ENCODE measurements at places on chromosomes 5 and 9.
A peak's percentile ranks its signal among the peaks of the same experiment; 100 is the strongest.

GRCh38 chr5:138668451-138669380, 84.5 kb upstream of the CTNNA1 start:
- DNase-seq, result peak; percentile 4

DNA sequence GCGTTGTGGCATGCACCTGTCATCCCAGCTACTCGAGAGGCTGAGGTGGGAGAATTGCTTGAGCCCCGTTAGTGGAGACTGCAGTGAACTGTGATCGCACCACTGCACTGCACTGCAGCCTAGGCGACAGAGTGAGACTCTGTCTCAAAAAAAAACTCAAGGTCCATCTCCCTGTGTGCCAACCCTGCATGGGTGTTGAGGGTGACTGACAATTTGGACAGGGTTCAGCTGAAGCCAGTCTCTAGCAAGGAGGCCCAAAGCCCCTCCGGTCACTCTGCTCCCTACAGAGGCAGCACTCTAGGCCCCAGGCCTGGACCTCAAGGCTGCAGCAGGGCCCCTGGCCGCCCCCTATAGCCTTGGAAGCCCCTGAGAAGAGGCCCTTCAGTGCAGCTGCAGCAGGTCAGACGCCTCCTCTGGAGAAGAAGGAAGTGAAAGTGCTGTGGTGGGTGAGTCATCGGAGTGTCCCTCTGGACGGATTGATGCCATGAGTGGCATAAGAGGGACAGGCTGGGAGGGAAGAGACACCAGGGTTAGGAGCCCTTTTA, 39.2 kb upstream of the NEK6 start:
- peak; percentile 28 for DNase-seq

- DNase-seq, result no peak
These were observed 30.9 kb upstream of the SLC9A3 start for GRCh38 chr5:555058-555623.

DNA sequence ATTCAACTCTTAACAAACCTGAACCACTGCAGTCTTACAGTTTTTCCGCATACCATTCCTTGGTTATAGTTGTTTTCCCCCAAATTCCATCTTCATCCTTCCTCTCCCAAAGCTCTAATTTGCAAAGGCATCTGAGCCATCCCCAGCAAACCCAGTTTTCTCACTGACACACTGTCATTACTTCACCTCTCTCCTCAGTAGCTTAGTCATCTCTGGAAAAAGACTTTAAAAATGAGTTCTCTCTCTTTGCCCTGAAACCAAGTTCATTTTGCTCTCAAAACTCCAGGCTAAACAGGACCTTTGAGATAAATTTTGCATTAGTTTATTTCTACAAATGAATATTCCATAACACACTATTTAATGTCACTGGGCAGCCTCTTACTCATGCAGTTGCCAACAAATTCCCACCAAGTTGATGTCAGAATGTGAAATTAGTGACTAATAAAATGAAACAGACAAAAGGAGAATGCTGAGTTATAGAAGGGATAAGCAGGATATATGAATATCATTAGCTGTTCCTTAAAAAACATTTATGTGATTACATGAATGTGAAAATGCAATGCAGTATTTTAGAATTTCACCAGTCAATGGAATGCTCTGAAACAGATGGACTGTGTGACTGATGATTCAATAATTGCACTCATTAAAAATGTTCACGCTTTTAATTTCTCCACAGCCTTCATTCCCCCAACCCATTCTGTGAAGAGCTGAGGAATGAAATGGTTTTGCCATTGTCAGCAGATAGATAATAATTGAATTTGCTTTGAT, 107.4 kb upstream of the DMAC1 start:
- DNase-seq, result no peak

DNA sequence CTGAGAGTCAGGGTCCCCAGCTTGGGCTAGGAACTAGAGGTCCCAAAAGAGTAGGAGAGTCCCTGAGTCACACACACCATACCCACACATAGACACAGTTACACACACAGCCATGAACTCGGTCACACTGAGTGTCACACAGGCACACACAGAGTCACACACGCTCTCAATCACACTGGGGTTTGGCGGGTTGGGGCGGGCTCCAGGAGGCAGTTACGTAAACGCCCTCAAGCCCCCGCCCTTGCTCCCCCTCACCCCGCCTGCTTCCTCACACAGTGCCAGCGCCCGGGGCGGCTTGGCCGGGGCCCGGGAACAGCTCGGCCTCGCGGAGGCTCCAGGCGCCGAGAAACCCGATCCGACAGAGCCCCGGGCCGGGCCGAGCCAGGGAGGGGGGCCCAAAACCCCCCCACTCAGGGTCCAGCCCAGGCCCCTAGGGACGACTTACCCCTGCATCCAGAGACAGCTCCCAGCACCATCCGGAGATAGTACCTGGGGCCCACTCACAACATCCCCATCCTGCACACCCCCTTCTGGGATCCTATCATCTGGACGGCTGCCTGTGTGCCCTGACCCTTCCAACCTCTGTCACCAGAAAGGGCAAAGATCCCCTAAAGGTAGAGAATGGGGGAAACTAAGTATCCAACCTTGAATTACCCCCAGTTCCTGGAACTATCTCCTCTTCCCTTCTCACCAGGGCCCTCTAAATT, 3.5 kb upstream of the CNTFR start:
- DNase-seq, result no peak

GRCh38 chr9:75054368-75055001, 26.4 kb upstream of the CARNMT1 start:
- no peak for DNase-seq

DNA sequence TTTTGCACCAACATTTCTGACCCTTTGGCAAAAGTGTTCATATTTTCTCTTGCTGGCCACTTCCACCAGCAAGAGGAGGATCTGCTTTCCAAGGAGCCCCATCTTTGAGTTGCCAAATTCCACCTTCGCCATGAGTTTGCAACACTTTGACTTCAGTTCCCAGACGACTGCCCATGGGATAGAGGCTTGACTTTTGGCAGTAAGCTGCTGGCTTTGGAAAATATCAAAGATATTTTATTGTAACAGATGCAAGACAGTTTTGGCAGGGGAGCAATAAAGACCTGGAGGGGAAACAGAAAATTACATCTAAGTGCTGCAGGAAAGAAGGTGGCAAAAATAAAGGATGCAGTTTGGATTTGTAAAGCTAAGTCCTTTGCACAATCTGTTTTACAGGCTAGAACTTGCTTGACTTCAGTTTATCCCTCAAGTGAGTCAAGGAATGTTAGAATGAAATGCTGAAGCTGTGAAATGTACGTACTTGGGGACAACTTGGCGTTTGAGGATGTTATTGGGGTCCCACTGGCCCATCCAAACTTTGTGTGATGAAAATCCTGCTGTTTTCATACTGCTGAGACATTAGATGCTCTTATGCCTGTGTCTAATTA, 232.9 kb downstream of the GOLPH3 start:
- DNase-seq, result no peak

- DNase-seq, result no peak
These were observed 5.1 kb upstream of the WWC1 start for GRCh38 chr5:168286386-168286785.

- DNase-seq, result peak; percentile 7
These were observed 249.6 kb downstream of the PIK3R1 start for GRCh38 chr5:68465133-68465532.

- DNase-seq, result no peak
These were observed 623 bp upstream of the TRIM36 start for GRCh38 chr5:115170134-115170928.

GRCh38 chr5:124417196-124417595, 329.2 kb downstream of the ZNF608 start:
- no peak for DNase-seq

- DNase-seq, result no peak
These were observed 47.1 kb upstream of the AKNA start for GRCh38 chr9:114434878-114435311.

DNA sequence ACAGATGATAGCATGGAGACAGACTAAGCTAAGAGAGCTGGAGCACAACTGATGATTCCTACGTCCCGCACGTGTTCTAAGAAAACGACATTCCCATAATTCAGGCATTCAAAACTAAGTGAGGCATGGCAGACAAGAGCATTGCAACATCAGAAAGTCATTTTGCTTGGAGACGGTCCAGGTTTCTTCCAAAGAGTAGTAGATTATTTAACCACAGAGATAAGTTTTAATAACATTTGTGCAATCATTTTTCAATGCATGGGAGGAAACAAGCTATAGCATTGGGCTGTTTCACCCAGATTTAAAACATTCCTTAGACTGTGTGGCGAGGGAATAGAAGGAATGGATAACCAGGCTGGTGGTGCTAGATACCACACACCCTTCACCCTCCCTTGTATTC, 117.2 kb downstream of the APBA1 start:
- DNase-seq, result no peak

DNA sequence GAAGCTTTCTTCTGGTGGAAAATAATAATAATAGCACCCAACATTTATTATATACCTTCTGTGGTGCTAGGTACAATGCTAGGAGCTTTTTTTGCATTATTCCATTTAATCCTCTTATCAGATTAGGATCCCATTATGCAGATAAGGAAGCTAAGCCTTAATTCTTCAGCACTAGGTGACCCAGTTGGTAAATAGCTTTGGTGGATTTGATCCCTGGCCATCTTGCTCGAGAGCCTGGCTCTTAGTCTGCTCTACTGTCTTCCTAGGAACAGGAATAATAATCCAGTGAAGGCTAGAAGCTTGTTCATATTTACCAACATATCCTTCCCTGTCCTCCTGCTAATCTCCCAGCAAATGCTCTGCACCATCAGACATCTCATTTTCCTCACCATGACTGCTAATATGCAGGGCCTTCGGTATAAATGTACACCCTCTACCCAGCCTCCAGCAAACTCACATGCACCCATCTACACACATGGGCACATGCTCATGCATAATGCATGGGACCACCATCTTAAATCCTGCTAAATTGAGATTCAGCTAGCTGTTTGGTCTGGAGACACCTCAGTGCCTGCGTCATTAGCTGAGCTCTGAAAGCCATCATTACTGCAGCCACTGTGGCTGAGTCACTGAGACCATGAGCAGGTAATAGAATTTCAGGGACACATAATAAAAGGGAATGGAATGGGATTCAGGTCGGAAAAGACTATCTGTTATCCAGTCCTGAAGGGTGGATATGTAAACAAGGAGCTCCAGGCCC, 87.5 kb downstream of the TRIM32 start:
- no peak for DNase-seq

DNA sequence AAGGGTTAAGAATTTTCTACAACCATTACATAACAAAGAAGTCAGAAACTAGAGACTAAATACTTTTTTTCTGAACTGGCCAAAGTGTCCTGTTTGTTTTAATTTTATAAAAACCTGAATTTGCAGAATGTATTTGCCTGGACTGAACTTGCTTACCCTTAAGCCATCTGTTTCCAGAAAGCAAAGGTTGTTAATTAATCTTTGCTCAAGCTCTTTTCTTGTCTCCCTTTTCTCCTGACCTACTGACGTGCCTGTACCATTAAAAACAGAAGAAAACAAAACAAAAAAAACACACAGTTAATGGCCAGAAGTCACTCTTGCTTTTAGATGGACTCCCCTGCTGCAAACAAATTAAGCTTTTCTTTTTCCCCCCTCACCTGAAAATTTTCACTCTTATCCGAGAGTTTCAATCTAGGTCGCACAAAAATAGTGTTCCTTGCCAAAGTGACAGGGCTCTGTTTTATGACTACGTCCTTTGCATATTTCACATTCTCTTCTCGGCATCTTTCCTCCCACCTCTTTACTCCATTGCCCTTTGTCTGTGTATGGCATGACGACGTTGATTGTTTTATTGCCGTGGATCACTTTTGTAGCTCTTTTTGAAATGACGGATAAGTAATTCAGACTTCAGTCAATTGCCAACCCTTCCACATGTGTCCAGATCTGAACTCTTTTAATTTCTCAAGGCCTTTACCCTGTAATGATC, 333.8 kb upstream of the GRIN3A start:
- DNase-seq, result no peak

- no peak for DNase-seq
These were observed 138.9 kb upstream of the CDKN2B start for GRCh38 chr9:22147813-22148527.

GRCh38 chr9:92097997-92098482, 17.2 kb downstream of the SPTLC1 start:
- peak; percentile 42 for DNase-seq

DNA sequence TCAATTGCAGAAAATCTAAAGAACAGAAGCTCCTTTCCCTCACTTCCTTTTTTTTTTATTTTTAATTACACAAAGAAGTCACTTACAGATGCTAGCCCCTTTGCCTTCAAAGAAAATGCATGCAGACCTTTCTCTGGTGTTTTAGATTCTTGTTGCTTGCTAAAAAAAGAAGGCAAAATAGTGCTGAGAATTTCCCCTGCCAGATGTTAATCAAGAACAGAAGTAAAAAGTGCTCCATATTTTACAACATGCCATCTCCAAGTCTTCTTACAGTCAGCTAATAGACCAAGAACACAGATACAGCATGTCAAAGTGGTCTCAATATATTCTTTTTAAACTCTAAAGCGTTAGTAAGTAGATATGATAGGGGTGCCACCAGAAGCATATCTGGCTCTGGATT, 142.8 kb upstream of the RGMB start:
- DNase-seq, result no peak

GRCh38 chr5:170986598-170986997, 124.8 kb downstream of the RANBP17 start:
- DNase-seq, result no peak

DNA sequence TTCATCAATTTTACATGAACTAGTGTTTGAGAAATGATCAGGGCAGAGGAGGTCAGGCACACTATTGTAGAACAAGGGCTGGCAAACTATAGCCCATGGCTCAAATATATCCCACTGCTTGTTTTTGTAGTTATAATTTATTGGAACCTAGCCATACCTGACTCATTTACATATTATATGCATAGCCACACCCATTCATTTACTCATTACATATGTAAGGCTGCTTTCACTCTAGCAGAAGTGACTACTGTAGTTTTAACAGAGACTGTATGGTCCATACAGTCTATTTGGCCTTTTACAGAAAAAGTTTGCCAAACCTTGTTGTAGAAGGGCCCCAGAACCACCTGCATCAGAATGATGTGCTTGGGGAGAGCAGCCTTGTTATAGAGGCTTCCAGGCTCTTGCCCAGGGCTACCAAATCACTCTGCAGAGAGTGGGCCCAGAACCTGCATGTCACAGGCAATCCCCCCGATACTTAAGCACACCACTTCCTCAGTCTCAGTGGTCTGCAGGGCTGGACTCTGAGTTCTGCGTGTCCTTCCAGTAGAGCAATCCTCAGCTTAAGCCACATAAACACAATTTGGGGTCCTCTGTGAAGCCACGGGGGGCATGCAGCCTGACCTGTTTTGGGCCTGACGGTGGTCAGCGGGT, 6.7 kb downstream of the ANKS6 start:
- DNase-seq, result no peak

- DNase-seq, result no peak
These were observed 96.6 kb downstream of the MAN2A1 start for GRCh38 chr5:109786206-109786855.

- DNase-seq, result no peak
These were observed 273.7 kb downstream of the SYK start for GRCh38 chr9:91075279-91075678.

- DNase-seq, result no peak
These were observed 307.7 kb downstream of the ADGRV1 start for GRCh38 chr5:90866333-90866732.

- DNase-seq, result no peak
These were observed 30.6 kb downstream of the NKX2-5 start for GRCh38 chr5:173204185-173204979.

GRCh38 chr5:134136771-134137170, 22.3 kb downstream of the TCF7 start:
- no peak for DNase-seq

Data from stimulated activated naive CD4-positive, alpha-beta T cell treated with Interleukin-2 at 50 U/mL for 16 hours (primary cell).